ENCODE measurements at places on chromosomes 11 and 22.
A peak's percentile ranks its signal among the peaks of the same experiment; 100 is the strongest.

DNA sequence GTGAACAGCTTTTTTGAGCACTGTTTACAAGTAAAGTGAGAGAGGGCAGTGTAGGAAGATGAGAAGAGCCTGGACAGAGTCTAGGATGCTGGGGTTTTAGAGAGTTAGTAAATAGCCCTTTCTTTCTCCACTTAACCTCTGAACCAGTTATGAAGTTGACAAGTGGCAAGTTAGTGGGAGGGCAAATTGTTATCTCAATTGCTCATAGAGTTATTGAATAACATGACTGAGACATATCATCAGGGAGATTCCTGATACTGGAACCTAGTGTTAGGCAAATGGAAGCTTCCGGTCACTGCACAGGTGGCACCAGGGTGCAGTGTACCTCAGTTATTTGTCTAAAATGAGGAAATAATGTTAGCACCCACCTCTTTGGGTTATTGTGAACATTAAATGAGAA lies 57.8 kb upstream of the PTPN5 start:
- no peak for DNase-seq

- DNase-seq: no peak
Measured at GRCh38 chr11:70240337-70240736, 30.2 kb upstream of the PPFIA1 start.

GRCh38 chr11:112156956-112157766 lies 6.7 kb downstream of the IL18 start:
- DNase-seq: peak; percentile 99

DNA sequence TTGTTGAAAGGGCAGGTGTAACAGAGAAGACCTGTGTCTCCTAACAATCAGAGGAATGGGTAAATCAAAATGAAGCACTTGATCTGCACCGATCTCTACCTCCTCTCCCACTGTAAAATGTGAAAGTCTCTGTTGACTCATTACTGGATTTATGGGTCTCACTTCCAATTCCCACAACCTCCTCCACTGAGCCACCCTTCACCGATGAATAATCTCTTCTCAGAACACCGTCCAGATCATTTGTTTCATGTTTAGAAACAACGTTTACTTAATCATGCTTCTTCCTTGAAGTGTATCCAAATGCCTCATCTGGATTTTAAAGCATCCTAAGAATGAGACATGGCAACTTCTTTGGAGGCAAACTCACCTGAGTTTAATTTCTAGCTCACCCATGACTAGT lies 643.6 kb downstream of the ETS1 start:
- no peak for DNase-seq

DNA sequence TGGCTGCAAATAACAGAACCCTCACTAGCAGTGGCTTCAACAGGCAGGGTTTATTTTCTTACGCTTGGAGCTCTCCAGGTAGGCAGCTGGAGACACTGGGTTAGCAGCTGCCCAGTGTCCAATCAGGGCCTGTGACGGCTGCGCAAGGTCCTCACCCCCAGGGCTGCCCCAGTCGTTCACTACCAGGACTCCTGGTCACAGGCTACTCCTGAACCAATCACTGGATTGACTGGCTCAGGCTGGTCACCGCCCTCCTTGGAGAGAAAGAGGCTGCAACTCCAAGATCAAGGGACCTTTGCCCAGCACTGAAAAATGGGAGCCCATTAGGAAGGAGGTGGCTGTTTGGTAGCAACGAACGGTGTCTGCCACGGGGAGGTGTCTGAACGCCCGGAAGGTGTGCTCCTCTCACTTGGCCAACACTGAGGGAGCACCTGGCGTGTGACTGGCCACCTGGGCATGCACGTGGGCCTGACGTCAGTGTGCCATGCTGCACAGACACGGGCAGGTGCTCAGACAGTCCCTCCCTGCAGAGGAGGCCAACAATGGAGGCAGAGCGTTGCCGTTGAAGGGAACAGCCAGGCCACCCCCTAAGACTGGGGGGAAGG lies 5.1 kb downstream of the ARSA start:
- DNase-seq: no peak

DNA sequence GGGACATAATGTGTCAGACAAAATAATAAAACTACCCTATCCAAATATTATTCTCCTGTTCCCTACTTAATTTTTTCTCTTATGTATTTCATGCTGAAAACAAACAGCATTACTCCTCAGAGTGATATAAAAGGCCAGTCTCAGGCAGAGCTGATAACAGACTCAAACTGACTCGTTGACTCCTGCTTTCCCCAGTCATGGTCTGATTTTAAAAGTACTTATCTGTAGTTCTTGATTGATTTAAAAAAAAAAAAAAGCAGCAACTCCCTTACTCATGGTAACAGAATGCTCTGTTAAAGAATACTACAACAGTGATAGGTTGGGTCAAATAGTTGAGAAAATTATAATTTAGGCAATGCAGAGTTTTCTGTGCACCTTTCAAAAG lies 90.3 kb upstream of the BARX2 start:
- no peak for DNase-seq

DNA sequence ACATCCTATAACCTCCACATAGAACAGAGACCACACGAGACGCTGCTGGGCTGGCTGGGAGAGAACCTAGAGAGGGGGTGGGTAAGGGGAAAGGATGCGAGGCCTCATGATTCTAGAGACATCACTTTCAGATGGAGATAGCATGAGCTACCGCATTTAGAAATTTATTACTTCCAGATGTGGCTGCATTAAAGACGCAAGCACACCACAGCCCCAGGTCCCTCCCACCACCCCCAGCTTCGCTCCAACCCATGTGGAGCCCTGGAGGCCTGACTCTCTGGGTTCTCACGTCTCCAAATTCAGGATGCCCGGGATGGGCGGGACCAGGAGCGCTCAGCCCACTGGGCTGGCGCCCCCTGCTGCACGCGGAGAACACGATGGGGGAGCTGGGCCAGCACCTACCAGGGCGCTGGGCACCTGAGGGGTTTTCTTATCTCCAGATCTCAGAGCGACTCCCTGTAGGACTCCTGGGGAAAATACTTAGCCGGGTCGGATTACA lies 13.6 kb downstream of the MRPL21 start:
- DNase-seq: peak; percentile 84

GRCh38 chr11:10002221-10002620 lies 291.8 kb downstream of the SBF2 start:
- DNase-seq: peak; percentile 57

Measured in iris pigment epithelial cell (primary cell).